ENCODE measurements at places on chromosomes 1 and 21.

DNA sequence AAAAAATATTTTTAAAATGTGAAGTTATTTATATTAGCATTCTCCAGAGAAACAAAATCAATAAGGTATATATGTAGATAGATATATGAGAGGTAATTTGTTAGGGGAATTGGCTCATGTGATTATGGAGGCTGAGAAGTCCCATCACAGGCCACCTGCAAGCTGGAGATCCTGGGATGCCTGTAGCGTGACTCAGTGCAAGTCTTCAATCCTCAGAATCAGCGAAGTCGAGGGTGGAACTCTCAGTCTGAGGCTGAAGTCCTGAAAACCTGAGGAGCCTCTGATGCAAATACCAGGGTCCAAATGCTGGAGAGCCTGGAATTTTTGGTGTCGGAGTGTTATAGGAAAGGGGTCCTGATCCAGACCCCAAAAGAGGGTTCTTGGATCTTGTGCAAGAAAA, 658.5 kb downstream of the USP25 start:
- DNase-seq, result peak; percentile 88

- no peak for DNase-seq
These were observed 76.6 kb downstream of the TGFBR3 start for GRCh38 chr1:91809317-91809716.

GRCh38 chr21:38938343-38938742, 132.6 kb downstream of the ETS2 start:
- DNase-seq, result no peak

GRCh38 chr21:17491716-17492414, 21.0 kb upstream of the CXADR start:
- peak; percentile 16 for DNase-seq

- DNase-seq, result no peak
These were observed 56.1 kb downstream of the NTPCR start for GRCh38 chr1:233006541-233006973.

DNA sequence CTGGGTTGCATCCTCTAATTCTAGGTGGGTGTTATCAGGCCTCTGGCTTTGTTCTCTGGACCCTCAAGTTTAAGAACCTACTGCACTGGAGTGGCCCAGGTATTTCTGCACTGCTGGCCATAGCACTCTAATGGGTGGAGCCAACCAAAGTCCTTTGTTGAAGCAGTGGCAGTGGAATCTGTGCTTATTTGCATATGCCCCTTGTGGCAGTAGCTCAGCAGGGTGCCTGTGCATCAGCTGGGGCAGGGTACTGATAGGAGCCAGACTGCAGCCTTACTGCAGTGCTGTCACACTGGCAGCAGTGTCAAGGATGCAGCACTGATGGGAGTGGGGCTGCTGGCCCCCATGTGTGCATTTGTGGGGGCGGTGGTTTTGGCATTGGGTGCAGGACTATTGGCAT, 660.6 kb downstream of the LRRIQ3 start:
- DNase-seq, result no peak

GRCh38 chr1:236334893-236335545, 53.3 kb upstream of the ERO1B start:
- no peak for DNase-seq

DNA sequence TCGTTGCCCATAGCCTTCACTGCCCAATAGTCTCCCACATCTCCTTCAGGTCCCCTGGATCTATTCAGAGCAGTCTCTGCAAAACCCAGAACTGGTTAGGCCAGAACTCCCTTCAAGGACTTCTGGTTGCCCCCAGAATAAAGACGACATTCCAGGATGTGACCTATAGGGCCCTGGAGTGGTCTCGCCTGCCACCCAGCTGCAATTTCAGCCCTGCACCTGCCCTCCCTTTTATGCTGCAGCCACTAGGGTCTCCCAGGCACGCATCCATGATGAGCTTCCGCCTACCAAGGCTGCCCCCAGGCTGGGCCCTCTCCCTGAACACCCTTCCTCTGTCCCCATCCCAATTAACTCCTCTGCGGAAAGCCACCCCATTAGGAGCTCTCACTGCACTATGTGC, 7.2 kb upstream of the TSPEAR start:
- DNase-seq, result no peak

- no peak for DNase-seq
These were observed 18.0 kb downstream of the ADORA1 start for GRCh38 chr1:203145321-203146041.

GRCh38 chr1:234572966-234573365, 37.0 kb downstream of the IRF2BP2 start:
- DNase-seq, result no peak
